ENCODE measurements at places on chromosomes 6 and 20.

- no peak for DNase-seq
Observed at GRCh38 chr20:15396900-15397299, 1059.5 kb upstream of the FLRT3 start.

- no peak for DNase-seq
Observed at GRCh38 chr20:15379681-15380296, 1042.4 kb upstream of the FLRT3 start.

GRCh38 chr6:122838060-122838780 lies 49.2 kb downstream of the SMPDL3A start:
- DNase-seq = no peak

DNA sequence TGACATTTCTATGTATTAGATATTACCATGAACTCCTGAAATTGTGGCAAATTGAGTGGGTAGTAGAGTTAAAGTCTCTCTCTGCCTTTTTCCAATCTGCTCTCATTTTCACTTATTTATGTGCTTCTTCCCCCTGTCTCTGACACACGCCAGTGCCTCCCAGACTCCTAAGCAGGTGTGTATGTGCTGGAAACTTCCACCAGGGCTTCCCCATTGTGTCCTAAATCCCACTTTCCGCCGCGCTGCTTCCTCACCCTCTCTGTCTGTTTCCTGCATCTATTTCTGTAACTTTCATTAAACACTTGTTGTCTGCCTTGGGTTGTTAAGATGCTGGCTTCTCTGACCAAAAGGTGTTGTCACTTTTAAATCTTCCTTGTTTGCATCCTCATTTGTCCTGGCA lies 97.6 kb upstream of the HDGFL1 start:
- DNase-seq = no peak
